ENCODE measurements at places on chromosomes 2 and 18. TPM values are rescaled to one million over a fixed set of nuclear protein-coding genes. Genes with fewer than 3 reads are reported as not detected.

GRCh38 chr2:203739351-203739750, 32.9 kb downstream of the CD28 start:
- no peak for DNase-seq

DNA sequence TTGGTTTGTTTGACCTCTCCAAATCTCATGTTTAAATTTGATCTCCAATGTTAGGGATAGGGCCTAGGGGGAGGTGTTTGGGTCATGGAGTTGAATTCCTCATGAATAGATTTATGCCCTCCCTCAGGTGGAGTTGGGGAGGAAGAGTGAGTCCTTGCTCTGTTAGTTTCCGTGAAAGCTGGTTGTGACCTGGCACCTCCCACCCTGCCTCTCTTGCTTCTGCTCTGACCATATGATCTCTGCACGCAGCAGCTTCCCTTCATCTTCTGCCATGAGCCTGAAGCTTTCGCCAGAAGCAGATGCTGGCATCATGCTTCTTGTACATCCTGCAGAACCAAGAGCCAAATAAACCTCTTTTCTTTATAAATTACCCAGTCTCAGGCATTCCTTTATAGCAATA, 231.6 kb upstream of the ERBB4 start:
- DNase-seq: no peak

DNA sequence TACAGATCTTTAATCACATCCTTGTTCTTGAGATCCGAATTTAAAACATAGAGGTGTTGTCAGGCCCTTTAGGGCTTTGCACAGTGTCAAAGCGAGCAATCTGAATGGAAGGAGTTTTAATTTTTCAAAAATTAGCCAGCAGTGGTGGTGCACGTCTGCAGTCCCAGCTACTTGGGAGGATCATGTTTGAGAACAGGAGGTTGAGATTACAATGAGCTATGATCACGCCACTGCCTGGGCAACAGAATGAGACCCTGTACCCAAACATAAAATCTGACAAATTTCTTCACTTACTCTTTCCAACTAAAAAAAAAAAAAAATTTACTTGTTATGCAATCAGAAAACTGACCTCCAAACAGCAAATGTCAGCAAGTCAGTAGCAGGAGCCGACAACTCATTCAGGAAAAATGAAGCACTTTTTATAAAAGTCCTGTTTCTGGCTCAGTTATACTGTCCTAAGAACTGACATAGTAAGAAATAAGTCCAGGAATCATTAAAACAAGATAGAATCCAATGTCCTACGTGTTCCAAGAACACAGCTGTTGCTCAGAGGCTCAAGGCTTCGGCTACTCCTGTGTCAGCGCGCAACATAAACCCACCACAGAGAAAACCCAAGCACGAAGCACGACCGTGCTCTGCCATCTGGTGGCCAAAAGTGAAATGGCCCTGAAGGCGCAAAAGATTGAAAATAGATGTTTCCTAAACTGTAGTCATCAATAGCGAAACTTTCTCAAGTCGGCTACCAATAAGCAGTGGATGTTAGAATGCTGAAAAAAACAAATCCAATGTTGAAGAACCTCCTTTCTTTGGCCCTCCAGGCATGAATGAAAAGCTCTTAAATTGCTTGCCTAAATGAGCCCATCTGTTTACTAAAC, 138.1 kb downstream of the INO80D start:
- DNase-seq: no peak

DNA sequence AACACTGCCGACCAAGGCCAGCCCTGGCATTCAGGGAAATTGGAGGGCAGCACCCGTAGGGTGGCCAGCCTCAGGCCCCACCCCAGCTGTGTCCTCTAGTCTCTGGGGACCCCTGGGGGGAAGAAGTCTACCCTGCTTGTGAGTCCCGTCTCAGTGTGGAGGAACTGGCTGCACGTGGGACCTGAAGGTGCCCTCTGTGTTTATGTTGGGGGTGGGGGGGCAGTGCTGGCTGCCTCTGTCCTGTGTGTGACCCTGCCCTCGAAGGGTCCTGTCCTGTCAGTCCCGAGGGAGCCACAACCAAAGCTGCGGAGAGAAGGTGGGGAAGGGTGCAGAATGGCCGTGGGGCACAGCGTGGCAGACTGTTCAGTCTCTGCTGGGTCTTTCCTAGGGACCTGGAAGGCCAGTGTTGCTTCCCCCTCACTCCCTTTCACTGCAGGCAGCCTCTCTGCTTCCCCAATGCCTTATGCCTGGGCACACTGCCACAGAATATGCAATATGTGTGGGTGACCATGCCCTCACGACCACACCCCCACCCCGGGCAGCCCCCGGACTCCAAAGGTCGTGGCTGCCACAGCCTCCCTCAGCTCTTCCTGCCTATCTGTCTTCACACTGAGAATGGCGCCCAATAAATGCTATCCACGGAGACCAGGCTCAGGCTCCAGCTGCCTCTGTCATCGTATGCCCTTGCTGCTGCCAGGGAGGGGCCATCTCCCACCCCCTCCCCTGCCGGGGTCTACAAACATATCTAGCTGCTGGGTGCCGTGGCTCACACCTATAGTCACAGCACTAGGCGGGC, 33.3 kb upstream of the SLC35F6 start:
- no peak for DNase-seq

GRCh38 chr18:12543697-12544096, 114.2 kb downstream of the SPIRE1 start:
- no peak for DNase-seq

- DNase-seq: no peak
These were observed 16.7 kb downstream of the CPSF3 start for GRCh38 chr2:9440058-9440727.

DNA sequence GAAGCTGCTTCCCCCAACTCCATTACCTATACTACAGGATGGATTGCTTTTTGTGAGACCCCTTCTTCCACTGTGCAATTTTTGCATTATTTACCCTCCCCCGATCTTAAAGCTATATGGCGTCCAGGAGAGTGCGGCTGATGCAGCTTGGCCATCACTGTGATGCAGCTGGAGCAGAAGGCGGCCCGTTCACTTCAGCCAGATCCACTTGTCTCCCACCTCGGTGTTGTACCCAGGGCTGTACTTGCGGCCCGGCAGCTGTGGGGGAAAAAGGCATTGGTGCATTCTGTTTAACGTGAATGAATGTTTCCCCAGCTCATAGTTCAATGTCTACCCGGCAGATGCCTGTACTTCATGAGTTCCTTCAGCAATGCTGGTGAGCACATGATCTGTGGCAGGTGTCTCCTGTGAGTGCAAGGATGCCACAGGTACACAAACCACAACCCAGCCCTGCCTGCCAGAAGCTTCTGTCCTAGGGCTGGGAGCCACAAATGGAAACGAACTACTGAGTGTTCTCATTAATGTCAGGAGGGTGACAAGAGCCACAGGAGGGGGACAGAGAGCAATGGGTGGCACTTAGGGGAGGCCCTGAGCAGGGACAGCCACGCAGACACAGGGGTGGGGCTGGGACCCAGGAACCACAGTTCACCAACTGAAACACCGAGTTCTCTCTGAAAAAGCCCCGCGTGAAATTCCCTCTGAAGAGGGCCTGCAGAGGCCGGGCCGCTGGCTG, 64.0 kb downstream of the NDUFA10 start:
- DNase-seq: no peak

The BMP10 gene
- total RNA-seq: not detected

- DNase-seq: no peak
These were observed 10.5 kb upstream of the NOL10 start for GRCh38 chr2:10700078-10700803.

The FSHR gene
- total RNA-seq: not detected

The CGREF1 gene
- total RNA-seq: 1.7 TPM

DNA sequence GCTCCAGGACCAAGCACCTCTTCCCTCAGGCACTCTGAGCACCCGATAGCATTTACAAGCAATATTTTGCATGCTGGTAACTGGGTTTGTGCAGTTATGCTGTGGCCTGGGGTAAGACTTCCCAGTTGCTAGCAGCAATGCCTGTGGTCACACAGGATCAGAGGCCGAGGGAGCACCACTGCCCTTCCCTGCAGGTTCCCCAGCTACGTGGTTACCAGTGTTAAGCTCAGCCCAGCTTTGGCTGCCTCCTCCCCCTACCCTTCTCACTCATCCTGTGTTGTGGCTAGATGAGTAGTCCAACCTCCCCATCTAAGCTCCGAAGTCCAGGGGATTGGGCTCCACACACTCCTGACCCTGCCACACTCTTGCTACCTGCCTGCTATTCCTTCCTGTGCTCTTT, 141.1 kb downstream of the CELF4 start:
- no peak for DNase-seq

DNA sequence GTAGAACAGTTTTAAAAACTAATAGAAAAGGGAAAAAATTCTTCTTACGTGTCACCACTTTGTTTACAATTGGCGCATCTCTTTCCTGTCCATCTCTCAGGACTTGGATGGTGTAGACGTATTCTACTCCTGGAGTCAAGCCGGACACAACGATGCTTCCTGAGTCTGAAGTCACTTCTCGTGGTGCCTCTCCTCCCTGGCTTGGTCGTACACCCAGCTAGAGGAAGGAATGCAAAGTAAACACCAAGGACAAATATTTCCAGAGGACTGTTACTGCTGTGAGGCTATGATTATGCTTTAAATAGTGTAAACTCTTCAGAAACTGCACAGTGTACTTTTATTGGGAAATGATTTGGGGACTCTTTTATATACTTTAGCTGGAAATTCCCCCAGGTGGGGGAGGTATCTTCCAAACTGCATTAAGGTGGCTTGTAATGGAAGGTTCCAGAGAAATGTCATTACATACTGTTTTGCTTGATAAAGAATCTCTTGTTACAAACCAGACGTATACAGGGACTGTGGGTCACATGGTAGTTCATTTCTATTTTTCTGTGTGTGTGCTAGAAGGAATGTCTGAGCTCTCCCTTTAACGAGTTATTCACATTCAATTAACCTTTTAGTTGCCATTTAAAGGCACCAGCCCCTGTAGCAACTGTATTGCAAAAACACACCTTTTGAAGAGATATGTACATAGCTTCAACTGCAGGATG, 38.1 kb downstream of the FN1 start:
- DNase-seq: no peak

- no peak for DNase-seq
These were observed 179.0 kb downstream of the TWIST2 start for GRCh38 chr2:239026711-239027361.

The TMX3 gene
- 74.5 TPM for total RNA-seq

- no peak for DNase-seq
These were observed 25.9 kb upstream of the GPR45 start for GRCh38 chr2:105215586-105216192.

The TIGD1 gene
- total RNA-seq: 2.5 TPM

The NEURL3 gene
- not detected for total RNA-seq

Data from pulmonary artery endothelial cell (primary cell).